Cortex of kidney (tissue), 1 donor: ENCODE measurements at places on chromosomes 3 and 15.

DNA sequence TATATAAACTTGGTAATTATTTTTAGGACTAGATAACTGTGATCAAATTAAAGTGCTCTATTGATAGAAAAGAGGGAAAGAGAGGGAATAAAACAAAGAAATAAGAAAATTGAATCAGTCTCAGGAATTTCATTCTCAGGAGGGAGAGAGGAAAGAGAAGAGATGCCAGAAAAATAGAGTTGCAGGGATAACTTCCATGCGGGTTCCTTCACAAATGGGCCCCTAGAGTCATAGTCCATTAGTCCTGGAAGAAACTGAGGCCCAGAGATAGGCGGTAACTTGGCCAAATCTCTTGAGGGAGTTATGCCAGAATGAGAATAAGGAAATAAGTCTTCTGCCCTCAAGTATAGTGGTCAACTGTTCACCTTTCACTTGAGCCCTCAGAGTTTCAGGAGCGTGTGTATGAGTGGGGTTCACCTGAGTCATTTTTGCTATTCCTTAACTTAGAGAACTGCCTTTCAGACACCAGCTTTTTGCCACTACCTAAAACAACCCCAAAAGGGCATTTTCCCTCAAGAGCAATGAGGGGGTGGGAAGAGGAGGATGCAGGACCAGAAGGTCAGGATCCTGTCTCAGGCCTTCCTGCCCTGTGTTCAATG, 192.6 kb downstream of the MEX3B start:
- no peak for DNase-seq

DNA sequence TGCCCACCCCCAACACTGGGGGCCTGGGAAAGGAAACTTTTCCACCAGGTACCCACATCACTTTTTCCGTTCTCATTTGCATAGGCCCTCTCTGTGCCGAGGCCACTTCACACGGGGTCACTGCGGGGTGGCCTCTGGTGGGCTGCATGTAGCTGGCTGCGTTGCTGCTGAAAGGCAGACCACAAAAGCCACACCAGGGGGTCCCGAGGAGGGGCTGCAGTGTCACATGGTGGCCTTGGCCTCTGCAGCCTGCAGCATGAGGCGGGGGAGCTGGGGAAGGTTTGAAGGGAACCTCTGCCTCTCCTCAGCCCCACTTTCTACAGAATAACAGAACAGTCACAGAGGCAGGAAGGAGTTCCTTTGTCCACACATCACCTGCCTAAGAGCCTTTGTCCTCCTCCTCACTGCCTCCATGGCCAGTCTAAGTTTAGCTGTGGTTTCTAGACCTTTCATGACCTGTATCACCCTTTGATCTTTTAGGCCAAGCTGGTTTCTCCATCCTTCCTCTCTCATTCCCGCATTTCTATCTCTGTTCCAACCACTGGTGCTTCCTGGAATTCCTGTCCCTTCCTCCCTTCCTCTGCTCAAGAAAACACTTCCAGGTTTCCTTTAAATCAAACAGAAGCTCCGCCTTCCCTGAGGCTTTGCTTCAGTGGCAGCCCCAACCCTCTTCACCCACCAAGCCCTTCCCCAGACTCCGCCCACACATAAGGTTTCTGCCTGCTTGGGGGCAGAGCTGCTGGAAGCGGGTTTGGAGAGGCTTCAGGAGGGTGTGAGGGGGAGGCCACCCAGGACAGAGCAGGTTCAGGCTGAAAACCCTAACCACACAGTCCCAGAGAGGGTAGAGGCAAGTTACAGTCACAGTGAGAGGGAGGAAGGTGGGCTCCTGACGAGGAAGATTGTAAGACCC, 150.7 kb upstream of the TLE3 start:
- DNase-seq: no peak

DNA sequence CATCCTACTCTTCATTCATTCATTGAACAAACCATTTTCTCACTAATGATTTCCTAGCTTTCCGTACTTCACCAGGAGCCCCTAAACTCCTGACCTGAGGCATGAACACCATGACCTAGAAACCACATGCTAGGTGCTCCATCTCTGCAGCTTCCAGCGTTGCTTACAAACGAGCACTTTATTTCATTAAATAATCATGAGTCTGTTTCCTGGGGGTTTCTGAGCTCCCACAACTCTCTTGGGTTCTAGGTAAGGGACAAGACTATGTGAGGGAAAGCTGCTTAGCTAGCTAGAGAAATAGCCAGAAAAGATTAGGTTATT, 1.3 kb downstream of the MAP2K1 start:
- DNase-seq: no peak

GRCh38 chr3:151091685-151092345, 6.4 kb downstream of the MED12L start:
- DNase-seq: no peak

DNA sequence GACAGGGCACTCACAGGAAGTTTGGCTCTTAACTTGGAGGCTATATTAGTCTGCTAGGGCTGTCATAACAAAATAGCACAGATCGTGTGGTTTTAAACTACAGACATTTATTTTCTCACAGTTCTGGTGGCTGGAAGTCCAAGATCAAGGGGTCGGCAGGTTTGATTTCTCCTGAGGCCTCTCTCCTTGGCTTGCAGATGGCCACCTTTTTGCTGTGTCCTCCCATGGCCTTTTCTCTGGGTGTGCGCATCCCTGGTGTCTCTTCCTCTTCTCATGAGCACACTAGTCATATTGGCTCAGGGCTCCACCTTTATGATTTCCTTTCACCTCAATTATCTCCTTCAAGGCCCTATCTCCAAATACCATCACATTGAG, 69.3 kb downstream of the FOXB1 start:
- DNase-seq: no peak

GRCh38 chr3:124886168-124887056, 753 bp downstream of the ITGB5 start:
- no peak for DNase-seq

DNA sequence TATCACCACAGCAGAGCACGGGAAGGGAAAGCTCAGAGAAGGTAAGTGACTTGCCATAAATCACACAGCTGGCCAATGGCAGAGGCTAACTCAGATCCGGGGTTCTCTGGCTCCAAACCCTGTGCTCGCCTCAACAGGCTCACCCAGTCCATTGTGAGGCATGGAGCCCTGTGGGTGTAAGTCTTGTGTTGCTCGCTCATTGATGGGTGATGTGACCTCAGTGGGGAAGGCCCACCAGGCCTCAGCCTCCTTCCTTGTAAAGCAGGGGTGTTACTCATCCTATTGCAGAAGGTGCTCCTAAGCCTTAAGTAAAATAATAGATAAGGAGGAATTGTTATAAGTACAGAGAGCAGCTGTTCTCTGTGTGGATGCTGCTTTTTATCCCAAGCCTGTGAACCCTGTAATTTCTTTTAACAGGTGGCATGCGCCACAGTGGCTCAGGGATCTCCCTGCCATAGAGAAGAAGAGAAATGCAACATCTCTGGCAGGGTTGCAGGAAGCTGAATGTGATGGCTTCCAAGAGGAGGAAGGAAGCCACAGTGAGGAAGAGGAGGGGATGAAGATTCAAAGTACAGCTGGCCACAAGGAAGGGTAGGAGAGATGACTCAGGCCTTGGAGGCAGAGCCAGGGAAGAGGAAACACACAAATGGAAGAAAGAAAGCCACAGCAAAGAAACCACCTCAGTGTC, 30.9 kb upstream of the SPSB4 start:
- no peak for DNase-seq

DNA sequence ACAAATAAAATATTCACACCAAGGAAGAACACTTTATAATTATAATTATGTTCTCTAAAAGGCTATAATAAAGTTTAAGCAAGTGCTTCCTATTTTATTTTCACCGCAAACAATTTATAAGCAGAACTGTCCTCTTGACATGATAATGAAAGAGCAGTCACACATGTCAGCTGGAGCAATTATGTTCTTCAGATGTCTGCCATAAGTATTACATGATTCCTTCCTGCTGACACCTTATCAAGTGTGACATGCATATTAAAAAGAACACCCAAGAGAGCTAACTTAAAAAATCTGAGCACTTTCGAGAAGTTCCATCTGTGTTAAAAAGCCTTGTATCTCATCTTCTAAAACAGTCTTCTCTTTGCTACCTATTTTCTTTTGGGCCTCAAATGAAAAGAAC, 249.5 kb downstream of the SQOR start:
- no peak for DNase-seq

GRCh38 chr15:84762840-84763572, 14.6 kb downstream of the ZNF592 start:
- no peak for DNase-seq

- no peak for DNase-seq
These were observed 8.5 kb downstream of the TBC1D2B start for GRCh38 chr15:78069052-78069414.

DNA sequence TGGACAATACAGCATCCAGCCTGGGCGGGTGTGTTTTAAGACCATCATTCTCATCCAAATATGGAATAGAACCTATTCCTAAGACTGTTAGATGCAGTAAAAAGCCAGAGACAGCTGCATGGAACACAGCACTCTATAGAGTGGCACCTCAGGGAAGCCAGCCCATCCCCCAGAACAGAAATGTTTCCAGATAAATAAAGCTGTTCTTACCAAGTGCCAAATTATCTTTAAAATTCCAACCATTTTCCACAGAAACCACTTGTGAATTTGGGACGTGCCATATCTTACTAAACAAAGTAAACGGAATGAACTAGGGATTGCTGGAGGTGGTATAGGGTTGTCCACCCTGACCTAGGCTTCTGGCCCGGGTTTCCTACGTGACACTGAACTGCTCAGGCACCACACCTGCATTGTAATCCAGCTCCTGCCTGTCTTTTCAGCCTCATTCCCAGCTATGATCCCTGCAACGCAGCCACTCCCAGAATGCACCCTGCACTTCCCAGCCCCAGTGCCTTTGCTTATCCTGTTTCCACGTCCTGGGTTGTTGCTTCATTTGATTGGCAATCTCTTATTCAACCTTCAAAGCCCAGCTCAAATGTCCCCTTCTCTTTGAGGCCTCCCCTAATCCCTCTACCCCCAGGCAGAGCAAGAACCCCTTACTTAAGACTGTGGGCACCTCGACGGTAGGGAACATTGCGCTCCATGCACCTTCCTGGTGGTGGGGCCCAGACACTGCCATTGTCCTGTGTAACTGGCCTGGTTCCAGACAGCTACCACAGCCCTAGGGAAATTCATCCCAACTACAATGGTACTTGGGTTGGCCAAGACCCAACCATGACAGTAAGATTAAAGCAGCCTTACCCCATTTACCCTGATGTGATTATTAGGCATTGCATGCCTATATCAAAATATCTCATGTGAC, 100.2 kb downstream of the IQSEC1 start:
- no peak for DNase-seq
